ENCODE measurements at places on chromosomes 3 and 15. TPM values are rescaled to one million over a fixed set of nuclear protein-coding genes. Genes with fewer than 3 reads are reported as not detected.
A peak's percentile ranks its signal among the peaks of the same experiment; 100 is the strongest.

Gene TCF12
- polyA plus RNA-seq = 35.5 TPM

Gene CORO2B
- polyA plus RNA-seq = 1.8 TPM

Gene HIGD2B
- polyA plus RNA-seq = not detected

Gene EEFSEC
- polyA plus RNA-seq = 7.3 TPM

Gene PRSS50
- polyA plus RNA-seq = not detected

Gene CYP1A2
- not detected for polyA plus RNA-seq

Gene CADPS
- not detected for polyA plus RNA-seq

Gene CNTN6
- not detected for polyA plus RNA-seq

DNA sequence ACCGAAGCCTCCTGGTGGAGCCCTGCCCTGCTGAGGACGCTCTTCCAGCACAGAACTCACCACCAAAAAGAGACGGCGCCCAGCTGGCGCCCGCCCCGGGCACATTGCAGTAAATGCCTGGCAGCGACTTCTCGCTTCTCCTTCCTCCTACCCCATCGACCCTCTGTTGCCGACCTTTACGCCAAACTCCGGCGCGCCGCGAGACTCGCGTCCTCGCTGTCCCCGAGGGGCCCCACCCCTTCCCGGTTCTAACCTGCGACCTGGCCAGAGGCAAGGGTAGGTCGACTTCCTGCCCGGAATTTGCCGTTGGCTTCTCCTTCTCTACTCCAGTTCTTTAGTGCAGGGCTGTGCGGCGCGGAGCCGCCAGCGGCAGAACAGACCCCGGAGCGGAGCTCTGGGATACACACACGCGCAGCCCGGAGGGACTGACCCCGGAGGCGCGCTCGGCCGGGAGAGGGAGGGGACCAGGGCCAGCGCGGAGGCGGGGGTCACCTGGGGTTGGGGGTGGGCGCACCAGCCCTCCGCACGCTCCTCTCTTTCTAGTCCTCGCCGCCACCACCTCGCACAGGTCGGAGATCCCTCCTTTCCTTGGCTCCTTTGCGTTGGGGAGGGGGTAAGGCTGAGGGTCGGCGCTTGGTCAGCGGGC is 226.6 kb upstream of the AZI2 start:
- DNase-seq = no peak

GRCh38 chr15:85493260-85493659 is 112.9 kb downstream of the AKAP13 start:
- DNase-seq = no peak

DNA sequence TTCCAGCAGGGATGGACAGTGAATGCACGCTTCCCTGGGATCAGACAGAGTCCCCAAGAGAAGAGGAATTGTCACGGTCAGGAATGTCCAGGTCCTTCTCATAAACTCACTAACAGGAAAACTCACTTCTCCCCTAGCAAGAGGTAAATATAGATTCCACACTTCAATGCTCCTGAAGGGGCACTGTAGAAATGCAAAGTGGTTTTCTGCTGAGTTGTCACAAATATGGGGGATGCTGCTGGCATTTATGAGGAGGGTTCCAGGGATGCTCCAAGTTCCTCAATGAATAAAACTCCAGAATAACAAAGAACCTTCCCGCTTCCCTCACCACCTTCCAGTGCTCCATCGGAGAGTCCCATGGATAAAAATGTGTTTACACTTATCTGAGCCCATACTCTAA is 423.4 kb downstream of the MAGI1 start:
- no peak for DNase-seq

DNA sequence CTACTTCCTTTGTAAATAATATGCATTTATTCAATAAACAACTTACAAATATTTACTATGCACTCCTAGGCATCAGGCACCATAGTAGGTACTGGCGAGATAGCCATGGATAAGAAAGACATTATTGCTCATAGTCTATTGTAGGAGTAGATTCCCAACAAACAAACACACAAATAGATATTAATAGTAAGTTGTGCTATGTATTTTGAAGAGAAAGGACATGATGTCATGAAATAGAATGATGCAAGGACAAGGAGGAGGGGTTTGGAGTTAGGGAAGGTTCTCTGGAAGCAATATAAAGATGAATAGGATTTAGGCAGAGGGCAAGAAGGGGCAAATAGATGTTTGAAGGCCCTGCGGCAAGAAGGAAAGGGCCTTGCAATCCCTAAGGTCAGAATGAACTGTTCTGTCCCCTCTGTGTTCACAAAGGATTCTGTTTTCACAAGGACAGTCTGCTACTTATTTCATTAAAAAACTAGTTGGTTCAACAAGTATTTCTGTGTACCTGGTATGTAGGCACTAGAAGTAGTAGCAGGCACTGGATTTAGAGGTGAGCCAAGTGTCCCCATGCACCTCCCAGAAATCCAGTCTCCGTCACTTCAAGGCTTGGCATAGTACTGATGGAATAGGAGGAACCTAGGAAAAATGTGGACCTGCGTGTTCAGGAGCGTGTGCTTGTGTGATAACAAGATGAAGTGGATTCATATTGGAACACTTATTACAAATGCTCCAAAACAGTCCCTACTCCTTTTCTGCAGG is 231.8 kb upstream of the TPRG1 start:
- no peak for DNase-seq

DNA sequence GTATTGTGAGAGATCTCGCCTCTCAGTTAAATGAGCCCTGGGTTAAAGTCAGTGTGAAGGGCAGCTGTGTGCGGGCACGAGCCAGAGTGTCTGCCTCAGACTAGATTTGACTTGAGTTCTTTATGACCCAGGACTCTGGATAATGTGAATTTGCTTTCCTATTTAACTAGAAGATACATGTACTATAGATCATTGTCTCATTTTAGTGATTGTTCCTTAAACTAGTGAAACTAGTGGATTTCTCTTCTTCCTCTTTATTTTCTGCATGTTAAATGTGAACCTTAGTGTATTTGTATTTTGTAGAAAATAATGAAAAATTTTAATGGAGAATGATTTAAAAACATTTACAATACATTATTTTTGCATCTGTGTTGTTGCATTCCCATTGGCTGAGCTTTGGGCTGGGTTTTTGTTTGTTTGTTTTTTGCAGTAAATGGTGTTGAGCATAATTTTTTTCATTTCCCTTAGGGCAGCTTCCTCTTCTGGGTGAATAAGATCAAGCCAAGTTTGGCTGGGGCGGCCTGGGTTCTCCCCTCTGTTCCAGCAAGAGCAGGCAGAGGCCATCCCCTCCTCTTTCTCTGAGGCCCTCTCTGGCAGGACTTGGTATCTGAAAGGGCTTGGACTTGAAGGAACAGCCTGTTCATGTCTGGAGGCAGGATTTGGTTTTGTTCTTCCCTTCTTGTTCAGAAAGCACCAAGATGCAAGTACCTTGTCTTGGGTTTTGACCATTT is 15.0 kb downstream of the GCSAM start:
- no peak for DNase-seq

DNA sequence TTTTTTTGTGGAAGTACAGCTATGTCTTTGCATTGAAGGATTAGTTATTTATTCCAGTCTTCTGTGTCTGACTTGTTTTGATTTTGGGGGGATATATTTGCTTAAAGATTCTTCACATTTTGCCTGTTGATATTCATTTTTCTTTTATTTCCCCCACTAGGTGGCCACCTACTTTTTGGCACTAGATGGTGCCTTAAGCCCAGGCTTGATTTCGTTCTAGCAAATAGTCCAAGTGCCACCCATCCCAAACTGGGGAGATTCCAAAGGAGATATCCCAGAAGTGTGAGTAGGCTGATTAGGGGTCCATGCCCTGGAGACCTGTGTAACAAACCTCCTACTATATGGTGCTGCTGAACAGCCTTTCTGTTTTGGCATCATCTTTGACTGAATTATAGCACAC is 80.0 kb upstream of the SPATA16 start:
- DNase-seq = peak; percentile 4

DNA sequence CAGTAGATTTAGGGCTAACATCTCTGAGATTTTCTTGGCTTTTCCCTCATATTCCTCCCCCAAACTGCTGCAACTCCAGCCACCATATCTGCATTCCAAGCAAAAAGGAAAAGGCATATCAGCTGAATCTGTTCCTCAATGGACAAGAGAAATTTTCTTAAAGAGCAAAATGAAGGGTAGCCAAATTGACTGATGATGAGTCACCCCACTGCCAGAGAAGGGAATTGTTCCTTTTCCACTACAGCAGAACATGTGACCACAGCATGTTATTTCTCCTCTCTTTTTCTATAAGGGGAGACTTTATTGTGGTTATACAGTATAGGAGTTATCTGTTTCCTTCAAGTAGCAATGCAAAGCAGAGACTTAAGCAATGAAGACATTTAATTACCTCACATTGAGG is 172.5 kb downstream of the MTHFS start:
- DNase-seq = no peak

DNA sequence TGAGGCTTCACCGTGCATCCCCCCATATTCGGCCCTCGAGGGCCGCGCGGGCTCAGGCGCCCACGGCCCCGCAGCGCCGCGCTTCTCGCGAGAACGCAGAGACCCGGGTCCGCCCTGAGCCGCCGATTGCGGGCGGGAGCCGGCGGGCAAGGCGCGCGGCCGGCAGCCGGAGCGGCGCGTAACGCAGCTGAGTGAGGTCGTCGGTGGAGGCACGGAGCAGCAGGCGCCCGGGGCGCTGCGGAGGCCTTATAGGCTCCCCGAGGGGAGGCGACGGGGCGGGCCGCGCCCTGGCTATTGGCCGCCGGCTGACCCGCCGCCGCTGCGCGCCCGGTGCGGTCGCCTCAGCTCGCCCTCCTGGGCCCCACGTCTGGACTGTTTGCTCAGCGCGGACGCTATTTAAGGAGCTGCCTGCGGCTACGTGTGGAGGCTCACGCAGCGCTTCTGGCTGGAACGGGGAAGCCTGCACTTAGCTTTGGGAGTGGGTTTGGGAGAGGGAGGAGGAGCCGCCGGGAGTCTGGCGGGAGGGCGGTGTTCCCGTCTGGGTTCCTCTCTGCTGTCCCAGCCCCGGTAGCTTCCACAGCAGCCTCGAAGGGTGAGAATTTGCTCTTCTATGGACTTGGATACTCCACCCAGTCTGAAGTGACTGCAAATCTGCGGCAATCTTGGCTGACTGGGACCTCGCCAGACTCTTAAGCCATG is at the start of gene PLOD2:
Gene PLOD2, minus strand, starts transcription at position 221 of the 699 bp plus-strand sequence. Its CDS starts 195 bp downstream, at position 26.
- peak; percentile 89 for DNase-seq

GRCh38 chr3:149586871-149587270 is 71.0 kb downstream of the WWTR1 start:
- no peak for DNase-seq

GRCh38 chr15:40232625-40233070 is 6.2 kb upstream of the PAK6 start:
- no peak for DNase-seq

- no peak for DNase-seq
These were observed 20.1 kb upstream of the TGFBR2 start for GRCh38 chr3:30586096-30586805.

DNA sequence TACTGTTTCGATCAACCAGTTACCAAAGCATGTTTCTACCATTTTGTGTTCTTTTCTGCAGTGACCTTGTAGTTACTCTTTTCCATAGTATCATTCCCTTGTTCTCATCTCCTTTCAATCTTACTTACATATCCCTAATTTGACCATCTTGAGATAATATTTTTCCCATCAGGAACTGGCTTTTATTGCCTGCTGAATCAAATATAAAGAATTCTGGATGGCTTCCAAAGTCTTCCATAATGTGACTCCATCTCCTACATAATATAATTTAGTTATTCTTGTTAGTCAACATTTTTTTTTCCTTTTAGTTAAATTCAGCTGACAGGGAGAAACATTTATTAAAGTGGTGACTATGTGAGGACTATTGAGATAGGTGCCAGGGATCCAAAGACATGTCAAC is 7.0 kb downstream of the USP8 start:
- no peak for DNase-seq

DNA sequence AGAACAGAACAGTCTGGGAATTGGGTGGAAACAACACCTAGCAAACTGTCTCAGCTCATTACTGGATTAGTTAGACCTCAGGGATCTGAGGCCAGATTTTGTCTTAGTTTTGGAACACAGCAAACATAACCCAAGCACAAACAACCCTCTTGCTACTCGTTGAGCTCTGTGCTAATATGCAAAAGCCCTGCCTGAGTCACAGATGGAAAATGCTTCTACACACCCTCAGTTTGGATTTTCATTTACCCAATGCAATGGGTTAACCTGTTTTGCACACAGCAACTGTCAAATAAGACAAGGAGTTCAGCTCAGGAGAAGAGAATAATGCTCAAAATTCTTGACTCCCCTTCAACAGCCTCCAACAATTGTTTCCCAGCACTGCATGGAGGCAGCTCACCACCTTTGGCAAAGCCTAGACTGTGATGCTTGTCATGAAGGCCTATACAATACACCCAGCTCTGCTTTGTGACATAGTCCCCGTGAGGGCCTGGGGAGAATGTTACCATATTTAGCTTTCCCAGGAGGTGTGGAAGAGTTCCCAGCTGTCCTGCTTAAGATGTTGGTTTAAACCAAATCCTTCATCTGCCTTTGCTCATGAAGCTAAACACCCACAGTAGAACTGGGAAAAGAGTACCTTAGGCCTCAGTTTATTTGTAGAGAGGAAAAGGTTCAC is 68.9 kb upstream of the MNS1 start:
- DNase-seq = no peak

- DNase-seq = peak; percentile 47
These were observed 44.4 kb downstream of the ADAMTSL3 start for GRCh38 chr15:83698294-83698693.

GRCh38 chr15:62858343-62858742 is 184.2 kb upstream of the TPM1 start:
- peak; percentile 61 for DNase-seq

- DNase-seq = no peak
These were observed 99.2 kb downstream of the CORO2B start for GRCh38 chr15:68677996-68678395.

- DNase-seq = no peak
These were observed 9.4 kb downstream of the AAGAB start for GRCh38 chr15:67244971-67245478.

DNA sequence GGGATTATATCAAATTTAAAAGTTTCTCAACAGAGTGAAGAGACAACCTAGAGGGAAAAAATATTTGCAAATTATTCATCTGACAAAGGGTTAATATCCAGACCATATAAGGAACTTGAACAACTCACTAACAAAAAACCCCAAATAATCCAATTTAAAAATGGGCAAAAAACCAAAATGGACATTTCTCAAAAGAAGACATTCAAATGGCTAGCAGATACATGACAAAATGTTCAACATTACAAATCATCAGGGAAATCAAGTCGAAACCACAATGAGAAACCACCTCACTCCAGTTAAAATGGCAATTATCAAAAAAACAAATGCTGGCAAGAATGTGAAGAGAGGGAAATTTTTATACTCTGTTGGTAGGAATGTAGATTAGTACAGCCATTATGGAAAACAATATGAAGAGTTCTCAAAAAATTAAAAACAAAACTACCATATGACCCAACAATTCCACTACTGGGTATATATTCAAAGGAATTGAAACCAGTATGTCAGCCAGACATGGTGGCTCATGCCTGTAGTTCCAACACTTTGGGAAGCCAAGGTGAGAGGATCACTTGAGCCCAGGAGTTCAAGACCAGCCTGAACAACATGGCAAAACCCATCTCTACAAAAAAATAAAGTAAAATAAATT is 88.5 kb downstream of the CSNK1G1 start:
- DNase-seq = no peak

GRCh38 chr3:128170866-128171516 is 17.7 kb downstream of the EEFSEC start:
- DNase-seq = peak; percentile 67
